Dermis microvascular lymphatic vessel endothelial cell (primary cell): ENCODE measurements at places on chromosomes 1 and 21.

DNA sequence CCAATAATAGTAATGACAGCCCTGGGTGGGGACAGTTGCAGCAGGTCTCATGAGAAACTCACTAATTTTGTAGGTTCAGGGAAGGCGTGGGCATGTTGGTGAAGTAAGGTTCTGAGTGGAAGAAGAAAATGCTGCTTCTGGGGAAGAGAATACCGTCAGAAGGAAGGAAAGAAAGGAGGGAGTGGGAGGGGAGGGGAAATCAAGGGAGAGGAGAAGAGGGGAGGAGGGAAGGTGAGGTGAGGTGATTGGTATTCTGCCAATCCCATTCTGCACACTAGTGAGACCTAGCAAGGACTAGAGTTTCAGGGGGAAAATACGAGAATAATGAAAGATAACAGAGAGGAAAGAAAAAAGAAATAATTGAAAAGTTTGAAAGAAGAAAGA, 32.4 kb upstream of the MGST3 start:
- DNase-seq: peak; percentile 14

GRCh38 chr1:42035205-42035829, 116.6 kb upstream of the HIVEP3 start:
- DNase-seq: no peak

DNA sequence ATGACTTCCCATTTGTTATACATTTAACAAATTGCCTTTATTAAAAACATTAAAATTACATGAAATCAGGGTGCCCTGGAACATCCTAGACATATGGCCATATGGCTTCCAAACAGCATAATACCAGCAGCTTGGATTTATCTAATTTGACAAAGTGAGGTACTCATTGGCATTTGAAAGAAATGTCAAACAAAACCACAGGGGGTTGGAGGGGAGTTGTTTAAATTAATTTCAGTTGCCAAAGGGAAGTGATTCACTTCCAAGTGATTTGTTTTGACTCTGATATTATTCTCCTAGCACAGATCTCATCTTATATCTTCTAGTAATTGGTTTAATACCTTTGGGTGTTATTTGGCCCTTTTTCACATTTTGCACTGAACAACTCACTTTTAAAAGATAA, 24.5 kb upstream of the POU2F1 start:
- DNase-seq: no peak

DNA sequence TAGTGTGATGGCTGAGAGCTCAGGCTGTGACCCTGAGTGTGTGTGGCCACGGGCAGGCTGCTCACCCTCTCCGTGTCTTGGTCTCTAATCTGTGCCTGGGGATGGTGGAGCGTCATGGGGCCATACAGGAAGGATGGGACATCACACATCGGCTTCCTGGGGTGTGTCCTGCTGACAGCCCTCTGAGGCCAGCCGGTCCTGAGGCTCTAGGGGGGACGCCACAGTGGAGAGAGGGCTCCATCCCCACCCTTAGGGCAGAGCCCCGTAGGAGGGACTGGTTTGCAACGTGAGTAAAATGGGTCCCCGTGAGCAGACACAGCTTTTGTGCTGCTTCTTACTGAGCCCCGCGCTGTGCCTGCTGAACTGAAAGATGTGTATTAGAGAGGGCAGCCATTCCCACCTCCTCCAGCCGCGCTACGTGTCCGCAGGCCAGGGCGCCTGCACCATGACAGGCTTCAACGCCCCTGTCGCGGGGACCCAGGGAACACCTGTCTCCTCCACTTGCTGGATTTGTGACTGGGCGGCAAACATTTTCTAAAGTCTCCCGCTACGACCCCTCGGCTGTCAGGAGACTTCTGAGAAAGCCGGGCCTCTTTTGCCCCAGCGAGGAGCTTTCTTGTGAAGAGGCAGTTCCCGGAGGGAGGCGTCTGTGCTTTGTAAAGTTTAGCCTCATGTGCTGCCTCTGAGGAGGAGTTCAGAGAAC, 8.1 kb downstream of the COL18A1 start:
- peak; percentile 32 for DNase-seq

DNA sequence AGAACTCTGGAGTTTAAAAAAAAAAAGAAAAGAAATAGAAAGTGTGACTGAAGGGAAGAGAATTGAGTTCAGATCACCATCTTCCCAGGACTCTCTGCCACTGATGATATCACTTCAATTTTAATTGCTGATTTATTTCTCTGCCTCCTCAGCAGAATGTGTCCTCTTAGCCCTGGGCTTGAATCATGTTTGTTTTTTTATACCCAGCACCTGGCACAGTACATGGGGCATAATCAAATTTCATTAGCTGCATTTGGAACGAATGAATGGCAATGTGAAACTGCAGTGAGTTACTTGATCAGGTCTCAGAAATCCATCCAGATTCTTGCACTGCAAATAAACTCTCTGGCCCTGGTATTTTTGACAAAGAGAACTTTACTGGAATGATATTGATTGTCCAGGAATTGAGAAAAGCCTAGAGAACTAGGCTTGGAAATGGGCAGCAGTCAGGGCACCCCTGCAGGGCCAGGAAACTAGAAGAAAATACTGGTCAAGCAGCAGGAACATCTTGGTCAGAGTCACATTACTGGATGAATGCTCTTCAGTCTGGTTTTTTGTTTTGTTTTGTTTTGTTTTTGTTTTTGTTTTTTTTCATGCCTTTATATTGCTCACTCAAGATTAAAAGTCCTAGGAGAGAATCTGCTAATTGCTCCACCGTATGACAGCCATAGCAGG, 103.8 kb upstream of the FAM78B start:
- no peak for DNase-seq

DNA sequence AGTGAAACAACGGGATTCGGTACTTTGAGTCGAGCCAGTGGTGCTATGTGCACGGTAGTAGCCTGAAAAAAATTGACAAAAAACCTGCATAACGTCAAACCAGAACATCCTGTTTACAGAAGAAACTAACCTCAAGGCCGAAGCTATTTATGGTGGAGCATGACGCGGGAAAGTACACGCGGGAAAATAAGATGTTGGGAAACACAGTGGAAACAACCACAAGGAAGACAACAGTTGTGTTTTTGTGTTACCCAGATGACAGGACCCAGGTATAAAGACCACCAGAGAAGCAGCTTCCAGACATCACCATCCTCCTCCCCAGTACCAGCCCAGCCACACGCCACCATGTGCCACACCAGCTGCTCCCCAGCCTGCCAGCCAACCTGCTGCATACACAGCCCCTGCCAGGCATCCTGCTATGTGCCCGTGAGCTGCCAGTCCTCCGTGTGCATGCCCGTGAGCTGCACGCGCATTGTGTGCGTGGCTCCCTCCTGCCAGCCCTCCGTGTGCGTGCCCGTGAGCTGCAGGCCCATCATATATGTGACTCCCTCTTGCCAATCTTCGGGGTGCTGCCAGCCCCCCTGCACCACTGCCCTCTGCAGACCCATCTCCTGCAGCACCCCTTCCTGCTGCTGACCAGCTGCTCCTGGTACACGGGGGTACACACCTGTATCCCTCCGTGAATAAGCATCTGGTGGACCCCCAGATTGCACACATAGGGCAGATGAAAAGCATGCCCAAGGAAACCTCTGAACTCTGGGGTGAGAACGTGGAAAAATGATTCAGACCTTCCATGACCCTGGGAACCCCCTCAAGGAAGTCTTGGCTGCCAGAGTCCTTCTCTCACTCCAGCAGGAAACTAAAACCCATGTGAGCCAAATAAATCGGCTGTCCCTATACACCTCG, at the start of gene KRTAP12-3:
Gene KRTAP12-3 (plus strand): TSS at position 298 of the 906 bp plus-strand sequence. CDS start 48 bp downstream, at position 346.
- DNase-seq: no peak

DNA sequence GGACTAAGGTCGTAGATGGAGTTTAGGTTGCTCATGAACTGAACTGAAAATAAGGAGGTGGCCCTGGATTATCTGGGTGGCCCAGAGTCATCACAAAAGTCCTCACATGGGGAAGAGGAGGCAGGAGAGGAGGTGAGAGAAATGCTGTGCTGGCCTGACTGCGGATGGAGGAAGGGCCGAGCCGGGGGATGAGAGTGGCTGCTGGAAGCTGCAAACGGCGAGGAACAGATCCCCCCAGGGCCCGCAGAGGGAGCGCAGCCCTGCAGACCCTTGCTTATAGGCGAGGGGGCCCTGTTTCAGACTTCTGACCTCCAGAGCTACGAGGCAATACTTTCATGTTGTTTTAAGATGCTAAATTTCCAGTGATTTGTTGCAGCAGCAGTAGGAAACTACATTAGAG, 102.7 kb upstream of the C1orf174 start:
- DNase-seq: no peak

DNA sequence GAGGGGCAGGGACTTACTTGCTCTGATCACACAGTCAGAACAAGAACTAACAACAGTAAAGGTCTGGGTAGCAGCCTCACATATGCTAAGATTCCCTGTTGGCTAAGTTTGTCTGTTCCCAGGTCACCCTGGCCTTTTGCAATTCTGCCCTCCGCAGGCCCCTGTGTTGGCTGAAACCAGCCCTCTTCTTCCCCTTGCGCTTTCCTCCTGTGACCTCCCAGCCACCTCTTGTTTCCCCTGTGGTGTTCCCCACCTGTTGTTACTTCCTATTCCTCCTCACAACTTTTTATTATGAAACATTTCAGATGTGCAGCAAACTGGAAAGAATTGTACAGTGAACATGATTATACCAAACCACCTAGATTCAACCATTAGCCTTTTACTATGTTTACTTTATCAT, 23.4 kb downstream of the MAPKAPK2 start:
- DNase-seq: no peak

DNA sequence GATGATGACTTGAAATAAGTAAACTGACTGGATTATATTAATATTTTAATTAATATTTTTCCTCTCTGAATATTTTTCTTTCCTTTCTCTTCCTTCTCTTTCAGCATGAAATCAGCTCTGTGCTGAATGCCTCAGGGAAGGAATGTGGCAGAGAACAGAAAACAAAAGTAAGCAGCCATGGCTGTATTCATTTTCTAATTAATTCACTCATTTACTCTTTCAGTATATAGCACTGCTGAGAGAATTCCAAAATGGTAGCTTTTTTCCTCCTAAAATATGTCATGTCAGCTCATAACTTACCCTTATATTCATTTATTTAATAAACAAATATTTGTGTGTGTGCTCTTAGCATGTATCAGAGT, 522.5 kb downstream of the PTPRC start:
- DNase-seq: no peak

GRCh38 chr21:33383056-33383888, 19.9 kb upstream of the IFNGR2 start:
- peak; percentile 74 for DNase-seq

GRCh38 chr1:66088787-66089186, 296.1 kb downstream of the PDE4B start:
- DNase-seq: no peak

DNA sequence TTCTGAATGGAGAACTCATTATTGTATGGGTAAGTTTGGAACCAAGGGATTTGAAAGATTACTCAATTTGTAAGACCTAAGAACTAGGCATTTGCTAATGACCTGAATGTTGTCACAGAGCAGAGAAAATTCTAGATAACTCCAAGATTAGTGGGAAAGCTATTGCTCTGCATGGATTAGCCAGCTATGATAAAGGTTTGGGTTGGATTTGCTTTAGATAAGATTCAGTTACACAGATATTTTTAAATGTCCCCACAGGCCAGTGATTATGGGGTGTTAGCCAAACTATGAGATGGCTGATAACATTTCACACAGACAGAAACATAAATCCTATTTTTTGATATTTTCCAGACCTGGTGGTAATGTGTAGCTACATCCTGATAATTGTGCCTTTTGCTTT, 88.2 kb downstream of the NTPCR start:
- no peak for DNase-seq

- no peak for DNase-seq
These were observed 272.0 kb downstream of the HHIPL2 start for GRCh38 chr1:222275729-222276465.

GRCh38 chr21:38959692-38960061, 153.9 kb downstream of the ETS2 start:
- no peak for DNase-seq

GRCh38 chr1:17004466-17005364, 7.0 kb downstream of the ATP13A2 start:
- DNase-seq: no peak

DNA sequence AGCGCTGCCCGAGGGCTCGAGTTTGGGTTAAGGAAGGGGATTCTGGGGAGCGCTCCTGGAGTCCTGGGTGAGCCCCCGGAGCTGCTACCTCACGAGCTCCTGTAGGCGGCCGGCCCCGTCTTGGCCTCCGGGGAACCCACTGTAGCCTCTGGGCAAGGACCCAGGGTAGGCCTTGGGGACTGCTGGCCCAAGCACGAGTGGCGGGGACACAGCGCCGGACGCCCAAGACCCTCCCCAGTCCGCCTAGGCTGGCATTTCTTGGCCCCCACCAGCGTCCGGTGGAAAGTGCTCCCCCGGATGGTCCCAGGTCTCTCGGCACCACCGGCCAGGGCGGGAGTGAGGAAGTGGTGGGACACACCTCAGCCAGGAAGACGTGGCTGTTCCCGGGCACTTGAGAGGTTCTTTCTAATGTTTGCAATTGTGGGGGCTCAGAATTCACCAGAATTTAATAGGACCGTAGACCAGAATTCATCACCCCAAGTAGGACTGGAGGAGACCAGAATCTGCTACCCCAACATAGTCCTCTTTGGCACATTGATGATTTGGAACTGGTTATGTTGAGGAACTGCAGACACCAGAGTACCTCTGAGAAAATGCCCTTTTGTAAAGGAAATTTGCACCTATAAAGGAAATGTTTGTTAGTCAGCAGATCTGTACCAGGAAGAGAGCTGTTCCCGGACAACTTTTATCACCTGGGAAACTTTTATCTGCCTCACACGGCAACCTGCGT, 622 bp upstream of the TMPRSS2 start:
- no peak for DNase-seq

DNA sequence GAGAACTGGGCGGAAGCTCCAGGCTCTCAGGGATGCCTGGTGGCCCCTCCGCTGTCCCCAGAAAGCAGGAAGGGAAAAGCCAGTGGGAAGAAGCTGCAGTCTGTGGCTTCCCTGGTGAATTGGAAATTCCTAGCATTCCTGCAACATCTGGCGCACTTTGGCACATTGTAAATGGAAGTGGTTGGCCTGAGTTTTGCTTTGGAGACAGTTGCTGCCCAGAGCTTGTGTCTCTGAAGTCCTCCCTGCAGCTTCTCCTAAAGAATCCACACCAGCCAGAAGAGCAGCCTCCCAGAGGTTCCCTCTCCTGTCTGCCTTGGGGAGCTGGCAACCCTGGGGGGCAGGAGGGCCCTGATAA, 48.2 kb downstream of the ARHGEF10L start:
- no peak for DNase-seq

DNA sequence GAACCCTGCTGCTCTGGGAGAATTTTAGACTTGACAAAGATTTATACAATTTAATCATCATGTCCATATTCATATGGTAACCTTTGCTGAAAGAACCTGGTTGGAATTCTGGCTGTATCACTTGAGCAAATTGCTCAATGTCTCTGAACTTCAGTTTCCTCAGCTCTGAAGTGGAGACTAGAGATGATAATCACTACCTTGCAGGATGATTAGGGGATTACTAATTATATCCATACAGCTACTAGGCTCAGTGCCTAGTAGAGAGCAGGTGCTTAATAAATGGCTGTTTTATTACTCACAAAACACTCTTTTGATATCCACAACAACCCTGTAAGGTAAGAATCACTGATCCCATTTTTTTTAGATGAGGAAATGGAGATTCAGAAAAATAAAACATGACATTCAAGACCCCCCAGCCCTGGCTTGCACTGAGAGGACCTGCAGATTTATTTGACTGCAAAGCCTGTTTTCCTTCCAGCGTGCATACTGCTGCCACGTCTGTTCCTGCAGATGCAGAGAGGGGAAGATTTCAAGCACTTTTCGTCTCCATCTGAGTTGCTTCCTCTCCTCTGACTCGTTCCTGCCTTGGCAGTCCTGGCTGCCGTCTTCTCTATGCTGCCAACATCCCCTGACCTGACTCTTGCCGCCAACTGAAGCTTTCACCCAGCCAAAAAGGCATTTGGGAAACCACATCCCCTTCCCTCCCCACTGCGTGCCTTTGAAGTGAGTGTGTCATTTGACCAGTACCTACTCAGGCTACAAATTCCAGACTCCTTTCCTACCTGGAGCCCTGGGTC, 203.0 kb downstream of the PLPP3 start:
- DNase-seq: no peak
